Mesenteric fat pad (tissue), 1 donor: ENCODE measurements at places on chromosomes 11 and 22. TPM values are rescaled to one million over a fixed set of nuclear protein-coding genes. Genes with fewer than 3 reads are reported as not detected.

DNA sequence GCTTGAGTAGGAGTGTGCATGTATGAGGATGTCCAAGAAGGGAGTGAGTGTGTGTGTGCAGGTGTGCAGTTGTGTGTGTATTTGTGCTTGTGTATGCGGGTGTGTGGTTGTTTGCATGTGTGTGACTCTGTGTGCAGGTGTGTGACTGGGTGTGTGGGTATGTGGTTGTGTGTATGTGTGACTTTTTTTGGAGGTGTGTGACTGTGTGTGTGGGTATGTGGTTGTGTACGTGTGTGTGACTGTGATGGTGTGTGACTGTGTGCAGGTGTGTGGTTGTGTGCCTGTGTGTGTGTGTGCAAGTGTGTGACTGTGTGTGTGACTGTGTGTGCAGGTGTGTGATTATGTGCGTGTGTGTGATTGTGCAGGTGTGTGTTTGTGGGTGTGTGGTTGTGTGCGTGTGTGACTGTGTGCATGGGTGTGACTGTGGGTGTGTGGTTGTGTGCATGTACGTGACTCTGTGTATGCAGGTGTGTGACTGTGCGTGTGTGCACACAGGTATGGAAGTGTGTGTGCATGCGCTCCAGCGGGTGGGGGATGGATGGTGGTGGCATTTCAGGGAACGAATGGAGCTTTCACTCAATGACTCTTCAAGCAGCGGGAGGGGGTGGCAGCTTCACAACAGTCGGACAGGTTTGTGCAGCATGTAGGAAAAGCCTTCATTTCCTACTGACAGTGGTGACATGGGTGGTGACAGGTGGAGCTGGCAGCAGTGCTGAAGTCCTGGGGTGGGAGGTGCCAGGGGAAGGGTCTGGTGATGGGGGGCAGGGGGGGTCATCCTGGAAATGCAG, 47.6 kb downstream of the CACNA1I start:
- no peak for DNase-seq

- DNase-seq, result no peak
These were observed 485.3 kb downstream of the TBC1D22A start for GRCh38 chr22:47247579-47248240.

GRCh38 chr11:85787809-85788760, 22.9 kb downstream of the SYTL2 start:
- no peak for DNase-seq

- no peak for DNase-seq
These were observed 58.2 kb downstream of the MORC2 start for GRCh38 chr22:30910358-30910757.

DNA sequence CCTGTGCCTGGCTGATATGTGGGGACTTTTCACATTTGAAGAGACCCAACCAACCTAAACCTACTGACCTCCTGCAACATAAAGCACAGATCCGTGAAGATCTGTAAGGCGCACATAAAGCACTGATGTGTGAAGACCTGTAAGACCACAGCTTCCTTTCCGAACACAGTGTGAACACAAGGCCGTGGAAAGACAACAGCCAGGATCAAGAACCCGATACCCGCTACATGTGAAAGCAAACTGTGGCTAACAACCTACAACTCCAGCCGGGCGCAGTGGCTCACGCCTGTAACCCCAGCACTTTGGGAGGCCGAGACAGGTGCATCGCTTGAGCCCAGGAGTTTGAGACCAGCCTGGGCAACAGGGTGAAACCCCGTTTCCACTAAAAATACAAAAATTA, 17.6 kb upstream of the PPFIA1 start:
- no peak for DNase-seq

- no peak for DNase-seq
These were observed 83.6 kb upstream of the LRRC55 start for GRCh38 chr11:57098191-57098590.

The WNT7B gene
- total RNA-seq, result not detected

The ZC3H12C gene
- total RNA-seq, result 14.9 TPM
